Stimulated activated CD4-positive, alpha-beta T cell treated with anti-CD3 and anti-CD28 coated beads, Interleukin-15, amount 100 ng/mL, for 1 hour (primary cell): ENCODE measurements at places on chromosomes 5 and 9.
A peak's percentile ranks its signal among the peaks of the same experiment; 100 is the strongest.

- DNase-seq, result peak; percentile 31
Observed at GRCh38 chr5:40679913-40680681, at the start of gene PTGER4. Gene PTGER4, plus strand, starts transcription at chr5:40679915. Its CDS starts 1,079 bp downstream, at chr5:40680994.

DNA sequence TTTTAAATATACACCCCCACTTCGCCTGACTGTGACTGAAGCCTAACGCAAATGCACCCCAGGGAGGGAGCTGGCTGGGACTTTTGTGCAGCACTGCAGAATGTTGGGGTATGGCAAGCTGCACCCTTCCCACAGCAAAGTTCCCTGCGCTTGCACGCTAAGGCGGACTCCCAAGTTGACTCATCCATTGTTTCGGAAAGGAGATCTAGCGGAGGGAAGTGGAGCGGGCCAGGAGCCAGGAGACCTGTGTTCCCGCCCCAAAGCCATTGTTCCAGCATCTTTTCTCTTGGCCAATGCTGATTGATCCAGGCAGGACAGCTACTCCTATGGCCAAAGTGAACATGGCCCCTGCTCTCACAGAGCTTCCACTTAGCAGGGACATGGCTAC is 202.9 kb downstream of the AOPEP start:
- no peak for DNase-seq

DNA sequence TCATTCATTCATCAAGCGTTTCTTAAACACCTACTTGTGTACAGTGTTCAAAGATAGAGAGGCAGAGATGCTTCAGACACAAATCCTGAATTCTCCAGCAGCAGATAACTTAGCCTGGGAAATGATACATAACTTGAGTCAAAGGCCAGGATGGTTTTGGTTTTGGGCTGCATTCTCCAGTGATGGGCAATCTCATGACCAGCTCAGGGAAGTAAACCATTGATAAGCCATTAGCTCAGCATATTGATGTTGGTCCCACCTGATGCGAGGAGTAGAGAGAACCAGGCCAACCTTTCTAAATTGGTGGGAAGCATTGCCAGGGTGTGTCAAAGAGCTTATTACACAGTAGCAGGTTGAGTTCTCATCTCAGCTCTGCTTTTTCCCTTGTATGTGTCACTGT is 53.0 kb downstream of the SH3RF2 start:
- DNase-seq, result no peak

DNA sequence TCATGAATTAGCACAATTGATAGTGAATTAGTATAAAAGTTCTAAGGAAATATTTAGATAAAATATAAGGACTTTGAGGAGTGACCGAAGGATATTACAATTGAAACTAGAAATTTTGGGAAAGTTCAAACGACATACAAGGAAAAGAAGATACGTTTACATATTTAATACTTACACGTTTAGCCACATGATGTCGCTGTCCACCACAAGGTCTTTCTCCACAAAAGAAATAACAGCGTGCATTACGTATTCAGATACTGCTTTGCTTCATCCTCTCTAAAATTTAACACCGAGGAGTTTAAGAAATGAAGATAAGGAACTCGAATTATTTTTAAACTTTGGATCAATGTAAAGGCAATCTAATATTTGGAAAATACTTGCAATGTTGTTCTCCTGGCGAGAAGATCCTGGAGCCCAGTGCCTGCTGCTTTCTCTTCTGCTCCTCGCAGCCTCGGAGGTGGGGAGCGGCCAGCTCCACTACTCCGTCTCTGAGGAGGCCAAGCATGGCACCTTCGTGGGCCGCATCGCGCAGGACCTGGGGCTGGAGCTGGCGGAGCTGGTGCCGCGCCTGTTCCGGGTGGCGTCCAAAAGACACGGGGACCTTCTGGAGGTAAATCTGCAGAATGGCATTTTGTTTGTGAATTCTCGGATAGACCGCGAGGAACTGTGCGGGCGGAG is at the start of gene PCDHA3:
TSS of gene PCDHA3 (plus strand) at position 242 of the 678 bp plus-strand sequence.
- no peak for DNase-seq

DNA sequence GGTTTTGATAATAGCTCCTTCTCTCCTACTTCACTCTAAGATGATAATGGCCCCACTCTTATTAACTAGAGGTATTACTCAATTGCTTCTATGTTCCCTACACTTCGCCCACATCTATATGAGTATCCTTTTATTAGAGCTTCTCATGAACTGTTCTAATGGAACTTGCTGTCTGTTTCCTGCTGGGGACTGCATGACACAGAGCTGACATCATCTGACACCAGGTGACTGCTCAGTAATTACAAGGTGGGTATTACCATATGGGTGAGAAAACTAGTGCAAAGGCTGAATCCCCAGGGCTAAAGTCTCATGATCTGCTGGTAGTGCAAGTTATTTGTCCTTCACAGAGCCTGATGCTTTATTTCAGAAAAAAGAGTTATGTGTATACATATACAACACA is 146.2 kb upstream of the PLCXD3 start:
- no peak for DNase-seq

- DNase-seq, result no peak
Observed at GRCh38 chr5:151738125-151738848, 20.1 kb downstream of the ATOX1 start.

DNA sequence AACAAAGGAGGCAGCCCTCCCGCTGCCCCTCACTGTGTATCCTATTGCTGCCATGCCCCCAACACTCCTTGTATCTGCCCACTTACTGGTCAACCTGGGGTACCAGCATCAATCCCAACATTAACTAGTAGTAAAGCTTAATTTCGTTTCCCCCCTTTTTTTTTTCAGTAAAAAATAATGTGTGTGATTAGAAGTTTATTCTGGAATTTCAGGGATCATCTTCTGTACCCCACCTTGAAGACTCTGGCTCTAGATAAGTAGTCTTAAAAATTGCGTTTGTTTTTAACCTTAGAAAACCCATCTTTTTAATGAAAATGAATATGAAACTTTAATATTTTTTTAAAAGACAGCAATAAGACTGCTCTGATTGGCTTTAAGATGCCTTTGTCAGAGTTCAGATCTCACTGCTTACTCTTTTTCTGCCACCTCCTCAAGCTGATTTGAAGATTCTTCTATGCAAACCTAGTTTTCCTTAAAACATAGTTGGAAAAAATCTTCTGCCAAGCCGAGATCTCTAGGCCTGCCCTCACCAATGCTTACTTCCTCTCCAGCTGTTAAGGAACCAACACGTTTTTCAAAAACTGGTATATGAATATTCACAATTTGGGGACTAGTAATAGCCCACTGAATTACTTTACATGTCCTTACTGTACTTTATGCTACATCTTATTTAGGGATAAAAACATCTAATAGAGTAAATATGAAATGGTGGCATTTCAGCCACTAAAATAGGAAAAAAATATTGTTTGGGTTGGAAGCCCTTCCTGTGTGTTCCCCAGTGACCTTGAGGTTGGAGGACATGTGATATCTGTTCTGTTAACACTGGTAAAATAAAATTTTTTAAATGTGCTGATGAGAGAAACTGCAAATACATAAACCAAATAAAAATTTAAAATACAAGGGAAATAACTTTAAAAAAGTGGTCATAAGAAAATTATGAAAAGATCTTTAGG is 4.0 kb upstream of the RHOBTB3 start:
- no peak for DNase-seq

DNA sequence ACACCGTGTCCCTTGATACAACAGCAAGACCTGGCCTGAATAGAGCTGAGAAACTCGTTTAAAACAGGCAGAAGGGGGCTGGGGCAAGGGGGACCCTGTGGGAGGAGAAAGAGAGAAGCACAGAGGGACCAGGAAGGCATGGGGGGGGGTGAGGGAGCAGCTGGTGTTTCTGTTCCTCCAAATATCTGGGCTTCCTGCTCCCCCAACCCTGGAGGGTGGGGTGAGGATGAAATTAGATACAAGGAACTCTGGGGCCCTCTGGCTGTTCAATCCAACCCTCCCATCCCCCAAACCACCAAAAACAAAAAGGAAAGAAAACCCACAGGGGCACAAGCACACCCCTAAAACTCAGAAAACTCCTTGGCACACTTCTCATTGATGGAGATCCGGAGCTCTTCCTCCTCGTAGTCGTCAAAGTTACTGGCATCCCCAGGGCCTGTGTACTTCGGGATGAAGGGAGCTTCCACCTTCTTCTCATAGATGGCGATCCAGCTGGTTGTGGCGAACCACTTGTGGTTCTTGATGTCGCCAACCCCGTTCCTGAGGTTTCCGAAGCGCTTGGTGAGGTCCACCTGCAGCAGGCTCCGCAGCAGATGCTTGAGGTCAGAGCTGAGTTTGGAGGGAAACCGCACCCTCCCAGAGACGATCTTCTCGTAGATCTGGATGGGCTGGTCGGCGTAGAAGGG is 1.1 kb downstream of the PRKACG start:
- DNase-seq, result no peak

DNA sequence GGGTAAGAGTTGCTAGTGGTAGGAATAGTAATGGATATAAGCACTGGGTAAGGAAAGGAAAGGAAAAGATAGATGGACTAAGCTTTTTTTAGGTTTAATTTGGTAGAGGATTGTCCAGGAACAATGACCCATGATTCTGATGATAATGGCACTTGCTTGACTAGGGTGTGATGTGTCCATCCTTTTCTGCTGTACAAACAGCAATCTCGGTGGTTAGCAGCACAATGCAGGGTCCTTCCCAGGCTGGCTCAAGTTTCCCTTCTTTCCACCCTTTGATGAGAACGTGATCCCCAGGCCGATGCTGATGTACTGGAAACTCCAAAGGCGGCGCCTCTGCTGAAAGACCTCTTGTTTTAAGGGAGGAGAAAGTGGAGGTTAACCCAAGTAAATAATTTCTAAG is 105.3 kb downstream of the TMEM167A start:
- no peak for DNase-seq

- no peak for DNase-seq
Observed at GRCh38 chr9:79477955-79478771, 93.6 kb upstream of the TLE4 start.

- no peak for DNase-seq
Observed at GRCh38 chr9:30995956-30996738, 1388.3 kb upstream of the ACO1 start.

DNA sequence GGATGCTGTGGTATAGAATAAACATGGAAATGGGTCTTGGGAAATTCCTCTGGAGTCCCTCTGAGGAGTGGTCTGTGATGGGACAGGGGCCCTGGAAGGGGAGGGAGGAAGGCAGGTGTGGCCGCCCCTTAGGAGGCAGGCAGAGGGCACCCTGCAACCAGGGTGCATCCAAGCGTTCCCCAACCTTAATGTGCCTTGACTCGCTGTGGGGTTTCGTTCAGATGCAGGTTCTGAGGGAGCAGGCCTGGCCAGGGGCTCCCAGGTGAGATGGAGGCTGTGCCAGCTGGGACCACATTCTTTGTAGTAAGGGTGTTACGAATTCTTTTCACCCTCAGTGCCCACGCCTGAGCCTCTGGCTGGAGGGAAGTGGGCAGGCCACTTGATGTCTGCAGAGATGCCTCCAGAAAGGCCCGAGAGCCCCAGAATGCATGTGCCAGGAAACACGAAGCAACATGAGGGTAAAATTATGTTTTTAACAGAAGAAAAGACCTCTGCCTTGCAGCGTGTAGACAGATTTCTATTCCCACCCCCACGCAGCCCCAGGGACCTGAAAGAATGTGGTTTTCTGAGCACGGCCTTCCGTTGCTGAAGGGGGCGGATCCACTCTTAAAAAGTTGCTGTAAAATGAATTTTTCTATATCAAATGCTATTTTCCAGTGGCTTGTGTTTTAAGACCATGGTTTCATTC is 150.4 kb upstream of the IER5L start:
- DNase-seq, result no peak

GRCh38 chr9:4306066-4306776 is 6.4 kb upstream of the GLIS3 start:
- DNase-seq, result no peak

DNA sequence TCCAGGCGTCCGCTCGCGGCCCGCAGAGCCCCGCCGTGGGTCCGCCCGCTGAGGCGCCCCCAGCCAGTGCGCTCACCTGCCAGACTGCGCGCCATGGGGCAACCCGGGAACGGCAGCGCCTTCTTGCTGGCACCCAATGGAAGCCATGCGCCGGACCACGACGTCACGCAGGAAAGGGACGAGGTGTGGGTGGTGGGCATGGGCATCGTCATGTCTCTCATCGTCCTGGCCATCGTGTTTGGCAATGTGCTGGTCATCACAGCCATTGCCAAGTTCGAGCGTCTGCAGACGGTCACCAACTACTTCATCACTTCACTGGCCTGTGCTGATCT is 294 bp downstream of the ADRB2 start:
- DNase-seq, result no peak

DNA sequence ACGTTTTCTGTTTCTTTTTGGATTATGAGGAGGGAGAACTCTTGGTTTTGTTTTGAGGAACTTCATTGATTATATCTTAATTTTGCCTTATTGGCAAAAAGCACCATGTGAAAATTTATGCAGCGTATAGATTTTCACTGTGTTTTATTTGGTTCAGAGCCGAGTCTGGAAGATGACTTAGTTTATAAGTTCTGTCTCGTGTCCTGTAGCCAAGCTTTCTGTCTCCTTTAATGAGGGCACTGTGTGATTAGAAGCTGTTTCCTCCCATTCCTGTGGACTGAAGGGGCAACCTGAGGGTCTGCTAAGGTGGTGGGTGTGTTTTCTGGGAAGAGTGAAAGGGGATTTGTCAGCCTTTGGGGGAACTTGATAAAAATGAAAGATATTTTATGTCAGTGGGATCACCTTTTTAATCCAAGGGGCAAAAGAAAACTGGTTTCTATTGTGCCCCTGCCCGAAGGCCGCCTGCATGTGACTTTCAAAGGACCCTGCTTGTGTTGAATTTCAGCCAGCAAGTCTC is 262.1 kb downstream of the FANCC start:
- no peak for DNase-seq

DNA sequence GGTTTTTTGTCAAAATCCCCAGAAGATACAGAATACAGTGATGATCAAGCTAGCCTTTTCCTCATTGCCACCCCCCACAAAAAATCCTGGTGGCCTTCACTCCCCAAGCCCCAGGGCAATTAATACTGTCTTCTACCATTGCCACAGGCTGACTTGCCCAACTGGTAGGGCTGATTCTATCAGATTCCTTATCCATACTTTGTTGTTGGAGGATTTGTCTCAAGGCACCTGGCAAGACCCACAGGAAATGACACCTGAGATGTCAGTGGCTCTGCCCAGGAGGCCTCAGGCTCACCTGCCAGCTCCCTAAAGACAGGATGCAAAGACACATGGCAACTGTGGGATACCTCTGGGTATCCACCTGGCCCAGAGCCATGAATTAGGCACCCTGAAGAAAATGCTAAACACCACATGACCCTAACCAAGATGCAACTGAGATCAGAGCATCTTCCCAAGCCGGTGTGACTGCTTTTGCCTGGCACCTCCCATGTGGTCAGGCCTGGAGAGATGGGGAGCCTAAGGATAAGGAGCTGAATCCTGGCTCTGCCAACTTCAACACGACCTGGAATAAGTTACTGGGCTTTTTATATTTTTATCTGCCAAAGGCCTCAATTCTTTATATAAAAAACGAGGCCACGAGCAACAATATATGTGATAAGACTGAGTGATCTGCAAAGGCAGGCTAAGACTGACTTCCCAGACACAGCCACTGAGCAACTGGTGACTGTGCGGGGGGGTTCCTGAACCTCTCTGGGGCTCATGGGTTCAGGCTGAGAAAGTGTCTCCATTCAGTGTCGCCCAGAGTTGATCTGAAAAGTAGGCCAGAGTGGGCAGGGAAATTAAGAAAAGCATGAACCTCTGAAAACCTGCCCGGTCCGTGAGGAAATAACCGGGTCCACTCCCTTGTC is 944 bp downstream of the ATOX1 start:
- no peak for DNase-seq

- no peak for DNase-seq
Observed at GRCh38 chr5:68848091-68848490, 245.7 kb upstream of the SLC30A5 start.
